ENCODE measurements at places on chromosomes 7 and 10.

GRCh38 chr10:69446650-69447151 lies 4.6 kb upstream of the TSPAN15 start:
- DNase-seq = no peak

DNA sequence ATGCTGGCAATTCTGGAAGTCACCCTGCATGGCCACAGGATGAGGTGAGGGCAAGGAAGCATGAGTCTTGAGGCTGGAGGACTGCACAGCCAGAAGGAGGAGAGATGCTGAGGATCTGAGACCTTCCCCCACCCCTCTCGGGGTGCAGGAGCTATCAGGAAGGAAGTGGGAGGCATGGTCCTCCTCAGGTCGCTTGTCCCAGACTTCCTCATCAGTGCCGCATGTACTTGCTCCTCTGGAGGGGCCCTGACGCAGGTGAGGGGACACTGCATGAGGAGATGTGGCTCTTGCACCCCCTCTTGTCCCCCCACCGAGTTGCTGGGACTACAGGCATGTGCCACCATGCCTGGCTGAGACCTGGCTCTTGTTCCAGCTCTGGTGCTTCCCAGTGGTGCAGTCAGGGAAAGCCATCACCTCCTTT lies 5.7 kb upstream of the ZMIZ1 start:
- DNase-seq = no peak

DNA sequence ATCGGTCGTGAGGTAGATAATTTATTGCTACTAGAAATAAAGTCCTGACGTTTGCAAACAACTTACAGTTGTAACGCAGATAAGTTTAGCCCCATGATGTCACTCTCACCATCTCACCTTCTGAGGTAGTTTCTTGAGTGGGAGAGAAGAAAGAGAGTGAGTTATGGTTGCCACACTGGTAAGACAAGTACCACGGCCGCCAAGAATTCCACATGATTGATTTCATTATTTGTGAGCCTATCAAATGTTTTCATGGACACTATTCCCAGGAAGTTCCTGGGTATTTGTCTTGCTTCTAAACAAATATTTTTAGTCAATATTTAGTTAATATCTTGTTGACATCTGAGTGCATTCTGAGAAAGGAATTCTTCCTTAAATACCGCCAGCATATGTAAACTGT lies 339.4 kb upstream of the KIAA1217 start:
- DNase-seq = no peak

DNA sequence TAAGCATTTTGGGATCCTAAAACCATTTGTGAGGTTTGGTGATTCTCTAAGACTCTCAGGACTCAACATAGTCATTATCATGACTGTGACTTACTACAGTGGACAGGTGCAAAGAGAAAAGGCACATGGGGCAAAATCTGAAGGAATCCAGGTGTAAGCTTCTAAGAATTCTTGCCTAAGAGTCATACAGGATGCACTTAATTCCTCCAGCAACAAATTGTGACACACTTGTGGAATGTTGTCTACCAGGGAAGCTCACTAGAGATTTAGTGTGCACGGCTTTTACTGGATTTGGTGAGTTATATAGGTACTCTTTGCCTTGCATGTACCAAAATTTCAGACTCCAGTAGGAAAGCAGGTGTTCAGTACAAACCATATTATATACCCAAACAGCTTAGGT lies 47.9 kb downstream of the WAC start:
- no peak for DNase-seq

GRCh38 chr10:17115683-17116082 lies 13.9 kb downstream of the CUBN start:
- DNase-seq = no peak

DNA sequence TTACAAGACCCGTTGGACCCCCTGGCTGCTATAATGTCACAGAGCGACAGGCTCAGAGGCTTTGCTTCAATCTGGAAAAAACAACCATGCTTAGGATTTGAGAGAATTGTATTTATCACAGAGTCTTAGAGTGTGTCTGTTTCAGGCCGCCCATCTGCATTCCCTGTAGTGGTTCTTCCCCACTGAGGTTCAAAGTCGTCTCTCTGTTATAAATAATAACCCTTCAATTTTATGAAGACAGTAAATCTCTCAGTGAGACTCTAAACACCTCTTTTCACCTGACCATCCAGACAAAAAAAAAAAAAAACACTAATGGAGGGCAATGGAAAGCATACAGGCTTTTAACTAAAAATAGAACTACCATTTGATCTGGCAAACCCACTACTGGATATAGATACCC lies 565.4 kb upstream of the AUTS2 start:
- no peak for DNase-seq

DNA sequence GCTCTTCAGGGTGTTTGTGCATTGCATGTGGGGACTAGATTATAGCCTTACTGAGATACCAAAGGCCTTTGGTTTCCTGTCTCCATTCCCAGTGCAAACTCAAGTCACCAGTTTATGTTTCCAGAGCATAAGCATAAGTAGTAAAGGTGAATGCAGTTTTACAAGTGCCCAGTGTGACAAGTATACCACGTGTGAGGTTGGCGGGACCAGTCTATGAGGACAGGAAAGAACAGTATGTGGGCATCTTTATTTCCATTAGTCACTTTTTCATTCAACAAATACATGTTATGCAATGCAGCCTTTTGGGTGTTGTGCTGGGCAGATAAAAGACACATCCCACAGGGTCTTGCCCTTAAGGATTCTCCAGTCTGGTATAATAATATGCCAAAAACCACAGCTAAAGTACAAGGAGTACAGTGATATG lies 146.5 kb downstream of the ARID5B start:
- DNase-seq = no peak

DNA sequence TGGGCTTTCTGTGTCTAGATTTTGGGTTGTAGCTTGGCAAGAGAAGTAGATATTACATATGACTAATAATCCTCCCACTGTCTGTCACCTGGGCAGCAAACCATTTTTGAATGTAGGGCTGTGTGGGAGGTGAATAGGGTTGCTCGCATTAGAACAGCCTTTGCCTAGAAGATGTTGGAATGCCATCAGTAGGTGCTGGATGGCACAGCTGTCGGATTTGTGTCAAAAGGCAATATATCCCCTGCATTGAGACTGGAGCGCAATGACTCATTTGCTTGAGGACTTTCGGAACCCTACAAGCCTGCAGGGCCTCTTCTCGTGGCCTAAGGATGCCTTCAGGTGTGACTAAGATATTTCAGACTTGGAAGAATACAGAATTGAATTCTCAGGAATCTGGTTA lies 323.8 kb downstream of the GPR158 start:
- no peak for DNase-seq

DNA sequence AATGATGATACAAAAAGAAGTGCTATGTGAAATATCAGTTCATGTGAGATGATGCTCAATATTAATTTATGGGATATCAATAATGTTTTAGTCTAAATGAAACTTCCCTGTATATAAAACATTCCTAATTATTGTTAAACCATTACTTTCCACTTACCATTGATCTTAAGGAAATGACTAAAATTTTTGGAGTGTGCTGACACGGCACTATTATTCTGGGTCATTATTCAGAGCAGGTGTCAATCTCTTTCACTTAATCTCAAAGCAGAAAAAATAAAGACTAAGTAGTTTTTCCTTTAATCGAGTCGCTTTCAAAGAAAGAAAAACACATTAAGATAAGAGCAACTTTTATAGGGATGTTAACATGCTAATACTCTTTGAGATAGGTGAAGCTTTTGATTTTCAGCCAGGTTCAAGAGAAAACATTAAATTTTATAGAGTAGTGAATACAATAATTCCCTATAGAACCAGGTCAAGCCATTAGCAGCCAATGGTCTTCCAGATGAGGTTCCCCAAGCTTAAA lies 11.4 kb upstream of the CREB5 start:
- no peak for DNase-seq

DNA sequence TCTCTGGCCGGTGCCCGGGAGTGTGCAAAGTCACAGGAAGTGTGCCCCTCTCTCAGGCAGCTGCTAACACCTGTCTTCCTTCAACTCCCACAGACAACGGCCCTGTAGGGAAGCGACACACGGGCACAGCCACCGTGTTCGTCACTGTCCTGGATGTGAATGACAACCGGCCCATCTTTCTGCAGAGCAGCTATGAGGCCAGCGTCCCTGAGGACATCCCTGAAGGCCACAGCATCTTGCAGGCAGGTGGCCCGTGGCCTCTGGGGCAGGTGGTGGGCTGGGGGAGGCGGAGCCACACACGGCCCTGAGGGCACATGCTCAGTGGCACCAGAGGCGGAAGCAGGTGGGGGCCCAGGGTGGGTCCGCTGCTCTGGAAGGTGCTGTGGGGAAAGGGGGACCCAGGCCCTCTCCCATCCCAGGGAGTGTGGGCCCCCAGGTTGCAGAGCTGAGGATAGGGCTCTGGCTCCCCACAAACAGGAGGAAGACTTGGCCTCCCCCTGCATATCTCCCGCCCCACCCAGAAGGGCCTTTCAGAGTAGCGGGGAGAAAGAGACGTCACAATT lies 6.9 kb downstream of the C10orf105 start:
- DNase-seq = no peak

GRCh38 chr10:2700626-2701305 lies 366.6 kb upstream of the PFKP start:
- no peak for DNase-seq

- no peak for DNase-seq
Observed at GRCh38 chr7:14505906-14506305, 396.6 kb downstream of the DGKB start.

GRCh38 chr7:124779194-124779593 lies 13.6 kb upstream of the GPR37 start:
- no peak for DNase-seq

DNA sequence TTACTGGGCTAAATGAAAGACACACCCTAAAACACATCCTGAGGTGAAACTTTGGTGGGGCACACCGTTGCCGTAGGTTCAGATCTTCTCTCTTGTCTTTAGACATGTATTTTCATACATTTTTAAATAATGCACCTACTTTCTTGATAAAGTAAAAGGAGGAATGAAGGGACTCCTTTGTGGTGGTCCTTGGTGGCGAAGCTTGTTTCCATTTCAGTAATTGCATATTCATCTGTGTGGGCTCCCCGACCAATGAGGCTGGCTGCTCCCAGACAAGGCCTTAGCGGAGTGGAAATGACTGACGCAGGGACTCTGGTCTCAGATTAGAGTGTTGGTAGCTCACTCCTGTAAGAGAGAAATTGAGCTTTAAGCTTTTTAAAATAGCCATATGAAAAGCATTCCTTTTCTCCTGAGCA lies 815 bp downstream of the CCSER2 start:
- DNase-seq = peak; percentile 19

GRCh38 chr7:64687249-64687648 lies 21.3 kb downstream of the ZNF107 start:
- DNase-seq = no peak

GRCh38 chr10:78627254-78627795 lies 441.4 kb upstream of the ZMIZ1 start:
- DNase-seq = no peak

Data from activated CD8-positive, alpha-beta memory T cell treated with anti-CD3 and anti-CD28 coated beads for 1 hour (primary cell).